Stimulated activated CD8-positive, alpha-beta memory T cell treated with anti-CD3 and anti-CD28 coated beads, Interleukin-2, amount 100 ng/mL, for 1 hour (primary cell): ENCODE measurements at places on chromosomes 4 and X.

- DNase-seq = no peak
These were observed 1118.2 kb downstream of the ARAP2 start for GRCh38 chr4:35125995-35126712.

DNA sequence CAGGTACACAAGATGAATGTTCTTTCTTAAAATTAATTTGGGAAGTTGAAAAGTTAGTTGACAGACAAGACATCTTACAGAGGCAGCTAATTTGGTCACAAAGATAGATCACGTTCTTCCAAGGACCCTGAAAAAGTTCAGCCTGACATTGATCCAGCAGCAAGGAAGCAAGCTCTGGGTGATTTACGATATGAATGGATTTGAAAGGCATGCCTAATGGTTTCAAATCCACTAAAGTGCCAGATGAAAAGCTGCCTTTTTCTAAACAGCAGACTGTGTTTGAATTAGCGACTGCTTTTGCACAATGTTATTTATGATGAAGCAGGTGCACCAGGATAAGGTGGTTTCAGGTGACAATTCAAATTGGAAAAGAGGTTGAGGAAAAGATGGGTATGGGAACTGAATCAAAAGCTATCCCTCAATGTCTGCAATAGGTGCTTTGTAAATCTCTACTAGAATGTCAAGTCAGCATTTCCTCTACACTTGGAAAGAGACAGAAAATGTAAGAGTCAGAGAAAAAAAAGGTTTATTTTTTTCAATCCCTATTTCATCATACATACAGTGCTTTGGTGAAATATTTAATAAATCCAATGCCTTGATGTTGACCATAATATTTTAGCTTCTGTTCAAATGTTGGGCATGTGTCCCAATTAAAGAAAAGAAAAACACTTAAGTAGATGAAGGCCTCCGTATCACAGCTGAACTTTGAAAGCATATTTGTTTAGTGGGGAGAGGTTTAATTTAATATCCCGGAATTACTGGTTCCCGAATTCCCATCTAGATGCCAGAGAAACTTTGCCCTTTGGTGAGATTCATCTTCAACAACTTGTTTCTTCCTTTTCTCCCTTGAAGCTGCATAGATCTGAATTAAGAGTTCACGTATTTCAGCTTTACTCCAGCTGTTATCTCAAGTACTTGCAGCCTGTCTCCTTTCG is 6.0 kb downstream of the RASGEF1B start:
- no peak for DNase-seq

GRCh38 chrX:7179446-7179845 is 31.5 kb upstream of the PUDP start:
- DNase-seq = no peak

- DNase-seq = no peak
These were observed 68.4 kb downstream of the TAPT1 start for GRCh38 chr4:16157609-16158503.

- DNase-seq = no peak
These were observed 111.0 kb upstream of the WDR17 start for GRCh38 chr4:175954685-175955084.

- no peak for DNase-seq
These were observed 79.2 kb upstream of the NALF2 start for GRCh38 chrX:69424910-69425309.

DNA sequence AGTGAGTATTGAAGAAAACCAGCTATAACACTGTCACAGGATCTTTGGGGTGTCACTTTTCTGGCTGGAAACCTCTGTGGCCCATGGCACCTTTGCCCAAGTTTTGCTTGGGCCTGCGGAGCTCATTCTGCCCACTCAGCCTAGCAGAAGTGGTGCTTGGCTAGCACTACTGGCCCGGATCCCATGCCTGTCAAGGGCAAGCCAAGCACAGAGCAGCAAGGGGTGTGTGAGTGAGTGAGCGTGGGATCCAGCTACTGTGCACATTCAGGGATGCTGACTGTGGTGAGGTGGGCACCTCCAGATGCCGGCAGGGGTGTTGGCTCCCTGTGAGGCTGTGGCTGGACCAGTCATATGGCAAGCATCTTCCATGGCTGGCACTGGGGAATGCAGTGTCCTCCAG is 55.4 kb upstream of the RASGEF1B start:
- DNase-seq = no peak

GRCh38 chr4:87783781-87784180 is 15.6 kb upstream of the IBSP start:
- no peak for DNase-seq

- no peak for DNase-seq
These were observed 37.4 kb upstream of the NDST3 start for GRCh38 chr4:117996891-117997290.

GRCh38 chr4:33940281-33940680 is 2304.0 kb downstream of the ARAP2 start:
- no peak for DNase-seq

GRCh38 chr4:165210566-165210965 is 3.2 kb downstream of the KLHL2 start:
- no peak for DNase-seq

DNA sequence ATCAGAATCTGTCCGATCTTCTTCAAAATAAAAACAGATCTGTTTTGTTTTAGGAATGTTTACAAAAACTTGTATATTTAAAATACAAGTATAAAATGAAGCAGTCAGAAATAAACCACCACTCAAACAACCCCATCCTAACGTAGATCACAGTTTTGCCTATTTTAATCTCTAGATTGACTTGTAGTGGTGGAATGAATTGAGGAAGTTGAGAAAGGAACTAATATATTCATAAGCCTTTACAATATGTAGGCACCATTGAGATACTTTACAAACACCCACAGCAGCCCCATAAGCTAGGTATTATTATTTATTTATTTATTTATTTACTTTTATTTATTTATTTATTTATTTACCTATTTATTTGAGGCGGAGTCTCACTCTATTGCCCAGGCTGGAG is 52.3 kb upstream of the KLF3 start:
- no peak for DNase-seq

DNA sequence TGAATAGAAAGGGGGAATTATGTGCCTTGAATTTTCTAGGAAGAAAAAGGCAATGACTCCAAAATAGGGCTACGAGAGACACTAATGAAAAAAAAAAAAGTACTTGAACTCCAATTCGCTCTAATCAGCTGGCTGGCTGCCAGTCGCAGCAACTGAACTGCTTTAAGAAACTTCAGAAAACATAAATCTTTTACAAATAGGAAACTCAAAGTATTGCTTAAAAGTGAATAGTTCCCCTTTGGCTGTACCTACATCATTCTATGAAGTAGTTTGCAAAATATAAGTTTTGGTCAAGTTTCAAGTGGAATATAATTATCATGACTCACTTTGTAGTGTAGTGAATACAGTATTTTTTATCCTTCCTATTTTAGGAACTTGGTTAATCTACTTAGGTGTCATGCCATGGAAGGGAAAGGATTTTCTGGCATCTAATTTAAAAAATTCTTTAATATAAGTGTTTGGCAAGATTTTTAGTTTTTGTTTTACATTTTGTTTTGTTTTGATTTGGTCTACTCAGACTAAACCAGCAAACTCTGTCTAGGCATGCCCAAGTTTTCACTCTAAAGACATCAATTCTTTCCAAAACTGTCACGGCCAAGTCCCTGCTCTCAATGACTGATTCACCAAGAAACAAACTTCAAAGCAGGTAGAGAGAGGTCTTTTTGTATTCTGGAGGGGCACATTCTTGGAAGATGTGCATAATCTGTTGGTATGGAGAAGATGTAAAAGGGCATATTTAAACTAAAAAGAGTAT is 382.4 kb upstream of the GALNT7 start:
- no peak for DNase-seq
